ENCODE measurements at places on chromosomes 7 and 10.

GRCh38 chr10:72611783-72612182 lies 14.1 kb downstream of the MICU1 start:
- peak; percentile 16 for DNase-seq

GRCh38 chr10:120971671-120972070 lies 120.5 kb downstream of the WDR11 start:
- DNase-seq: no peak

DNA sequence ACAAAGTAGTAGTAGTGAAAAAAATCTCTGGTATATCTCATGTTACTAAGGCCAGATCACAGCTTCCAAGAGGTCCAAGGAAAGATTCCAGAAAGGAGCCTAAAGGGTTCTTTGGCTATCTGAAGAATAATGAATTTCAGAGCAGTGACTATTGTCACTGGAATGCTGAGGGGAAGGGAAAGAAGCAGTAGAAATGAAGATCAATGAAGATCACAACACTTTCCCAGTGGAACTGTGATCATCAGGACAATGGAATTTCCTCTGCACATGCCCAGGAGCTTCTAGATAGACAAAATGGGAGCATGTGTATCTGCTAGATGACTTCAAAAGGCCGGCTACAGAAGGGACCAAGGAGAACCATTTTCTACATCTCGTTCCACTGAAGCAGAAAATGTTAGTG lies 219.5 kb upstream of the PHYHIPL start:
- no peak for DNase-seq

DNA sequence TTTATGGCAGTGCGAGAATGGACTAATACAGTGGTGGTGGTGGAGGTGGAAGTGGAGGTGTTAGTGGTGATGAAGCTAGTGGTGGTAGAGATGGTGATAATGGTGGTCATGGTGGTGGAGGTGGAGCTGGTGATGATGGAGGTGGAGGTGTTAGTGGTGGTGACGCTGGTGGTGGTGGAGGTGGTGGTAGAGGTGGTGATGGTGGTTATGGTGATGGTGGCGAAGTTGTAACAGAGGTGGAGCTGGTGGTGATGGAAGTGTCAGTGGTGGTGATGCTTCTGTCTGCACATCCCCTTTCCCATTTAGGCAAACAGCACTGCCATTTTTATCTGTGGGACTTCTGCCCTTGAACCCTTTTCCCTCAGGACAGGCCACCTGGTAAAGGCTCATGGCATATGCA lies 7.4 kb upstream of the PTPRN2 start:
- no peak for DNase-seq
